ENCODE measurements at places on chromosomes 13 and 19.

GRCh38 chr13:33855371-33855895 is 37.5 kb downstream of the RFC3 start:
- DNase-seq: no peak

GRCh38 chr13:32838945-32839344 is 177.3 kb upstream of the KL start:
- DNase-seq: no peak

DNA sequence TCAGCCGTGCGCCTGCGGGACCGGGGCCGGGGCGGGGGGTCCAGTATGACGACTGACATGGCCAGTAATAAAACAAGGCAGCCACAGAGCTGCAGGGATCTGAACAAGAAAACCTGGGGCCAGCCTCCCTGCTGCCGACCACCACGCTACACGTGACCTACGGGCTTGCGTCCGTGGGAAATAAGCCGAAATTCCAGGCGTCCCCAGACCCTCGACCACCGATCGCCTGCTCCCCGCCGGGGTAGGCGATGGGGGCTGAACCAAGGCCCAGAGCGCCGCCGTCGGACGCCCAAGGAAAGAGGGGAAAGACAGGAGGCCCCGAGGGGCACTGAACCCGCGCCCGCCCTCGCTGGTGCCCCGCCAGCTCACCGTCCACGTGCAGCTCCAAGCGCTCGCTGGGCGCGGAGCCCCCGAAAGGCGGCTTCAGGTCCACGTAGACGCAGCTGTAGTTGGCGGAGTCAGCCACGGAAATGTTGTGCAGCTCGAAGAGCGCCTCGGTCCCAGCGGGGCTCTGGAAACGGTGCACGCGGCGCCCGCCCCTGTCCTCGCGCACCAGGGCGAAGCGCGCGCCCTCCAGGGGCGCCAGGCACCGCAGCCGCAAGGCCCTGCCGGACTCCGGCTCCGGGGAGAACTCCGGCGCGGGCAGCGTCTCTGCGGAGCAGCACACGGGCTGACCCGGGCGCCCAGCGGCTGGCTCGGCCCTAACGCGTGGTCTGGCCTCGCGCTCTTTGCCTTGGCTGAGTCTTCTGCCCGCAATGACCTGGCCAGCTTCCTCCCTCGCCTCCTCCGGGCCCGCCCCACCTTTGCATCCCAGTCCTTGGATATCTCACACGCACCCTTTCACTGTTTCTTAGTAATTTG is 3.1 kb downstream of the A1BG start:
- no peak for DNase-seq

- no peak for DNase-seq
Observed at GRCh38 chr13:75258159-75258782, 223.7 kb downstream of the TBC1D4 start.

- no peak for DNase-seq
Observed at GRCh38 chr19:13366529-13367143, 139.6 kb downstream of the CACNA1A start.

DNA sequence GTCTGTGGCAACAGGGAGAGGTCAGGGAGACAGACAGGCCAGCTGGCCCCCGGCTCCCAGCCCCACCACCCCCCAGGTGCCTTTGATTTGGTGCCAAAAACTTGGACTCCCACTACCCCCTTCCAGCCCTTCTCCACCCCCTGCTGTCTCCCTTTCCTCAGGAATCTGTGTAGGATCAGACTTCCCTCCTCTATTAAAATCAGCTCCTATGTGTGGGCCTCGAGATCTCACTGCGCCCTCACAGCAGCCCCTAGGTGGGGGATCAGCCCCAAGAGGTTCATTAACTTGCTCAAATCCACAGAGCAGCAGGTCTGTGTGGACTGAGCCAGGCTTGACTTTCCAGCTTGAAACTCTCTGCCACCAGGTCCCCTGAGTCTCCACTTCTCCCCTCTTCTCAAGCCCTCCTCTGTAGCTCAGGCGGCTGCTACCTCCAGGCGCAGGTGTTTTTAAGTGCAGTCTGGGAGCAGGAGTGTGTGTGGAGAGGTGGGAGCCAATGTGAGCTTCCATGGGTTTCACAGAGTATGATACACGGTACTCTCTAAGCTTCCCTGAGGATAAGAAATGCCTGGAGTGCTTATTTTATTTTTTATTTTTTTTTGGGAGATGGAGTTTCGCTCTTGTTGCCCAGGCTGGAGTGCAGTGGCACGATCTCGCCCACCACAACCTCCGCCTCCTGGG is 1.7 kb downstream of the GAPDHS start:
- no peak for DNase-seq

- DNase-seq: no peak
Observed at GRCh38 chr19:11373166-11373884, 1.1 kb upstream of the SWSAP1 start.

DNA sequence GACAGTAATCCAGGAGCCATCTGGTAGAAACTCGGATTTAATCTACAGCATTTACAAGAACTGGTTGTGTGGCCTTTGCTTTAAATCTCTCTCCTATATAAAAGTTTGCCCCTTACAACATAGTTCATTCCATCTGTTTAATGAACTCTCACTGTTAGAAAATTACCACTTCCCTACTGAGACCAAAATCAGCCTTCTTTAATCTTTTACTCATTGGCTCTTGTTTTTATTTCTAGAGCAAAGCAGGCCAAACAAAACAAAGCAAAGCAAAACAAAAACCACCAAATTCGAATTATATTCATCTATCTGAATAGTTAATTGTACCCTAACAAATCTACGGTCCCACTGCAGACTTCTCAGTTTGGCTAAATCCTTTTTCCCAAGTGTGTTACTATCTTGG is 127.0 kb downstream of the UGGT2 start:
- no peak for DNase-seq

DNA sequence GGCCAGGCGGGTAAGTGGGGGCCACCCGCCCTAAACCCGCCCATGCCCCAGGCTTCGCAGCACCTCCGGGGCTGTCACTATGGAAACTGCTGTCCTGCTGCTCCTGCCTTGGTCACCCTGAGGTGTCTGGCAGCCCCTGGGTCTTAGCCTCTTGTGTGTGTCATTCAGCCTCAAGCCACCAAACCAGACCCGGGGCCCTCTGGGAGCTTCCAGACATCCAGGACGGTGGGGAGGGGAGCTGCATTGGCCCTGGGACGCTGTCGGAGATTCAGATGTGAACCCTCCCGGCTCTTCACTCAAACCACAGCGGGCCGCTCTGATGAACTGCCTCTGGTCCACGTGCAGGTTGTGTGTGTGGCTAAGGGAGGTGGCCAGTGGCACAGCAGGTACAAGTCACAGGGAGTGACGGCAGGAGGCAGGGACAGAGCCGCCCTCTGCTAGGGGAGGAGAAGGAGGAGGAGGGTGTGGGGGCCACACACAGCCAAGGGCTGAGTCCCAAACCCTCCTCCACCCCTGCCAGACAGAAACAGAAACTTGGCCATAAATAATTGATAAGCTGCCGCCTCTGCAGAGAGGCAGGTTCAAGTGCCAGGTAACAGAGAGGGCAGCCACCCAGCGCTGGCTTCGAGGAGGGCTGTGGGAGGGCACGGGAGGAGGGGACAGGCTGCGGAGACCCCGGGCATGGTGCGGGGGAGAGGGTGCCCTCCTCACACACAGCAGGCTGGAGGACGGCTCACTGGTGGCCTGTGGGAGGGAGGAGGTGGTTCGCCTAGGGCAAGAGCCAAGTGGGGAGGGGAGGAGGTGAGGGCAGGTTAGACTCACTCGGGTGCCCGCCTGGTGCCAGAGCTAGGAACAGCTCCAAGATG is 8.0 kb downstream of the NANOS3 start:
- DNase-seq: no peak

GRCh38 chr13:92573467-92574057 is 653.0 kb upstream of the GPC6 start:
- no peak for DNase-seq

GRCh38 chr19:2533686-2534422 is 57.9 kb downstream of the GADD45B start:
- no peak for DNase-seq

- no peak for DNase-seq
Observed at GRCh38 chr13:56735537-56735942, 405.2 kb upstream of the PRR20A start.

- DNase-seq: no peak
Observed at GRCh38 chr13:46197299-46198048, 14.3 kb upstream of the LRRC63 start.

DNA sequence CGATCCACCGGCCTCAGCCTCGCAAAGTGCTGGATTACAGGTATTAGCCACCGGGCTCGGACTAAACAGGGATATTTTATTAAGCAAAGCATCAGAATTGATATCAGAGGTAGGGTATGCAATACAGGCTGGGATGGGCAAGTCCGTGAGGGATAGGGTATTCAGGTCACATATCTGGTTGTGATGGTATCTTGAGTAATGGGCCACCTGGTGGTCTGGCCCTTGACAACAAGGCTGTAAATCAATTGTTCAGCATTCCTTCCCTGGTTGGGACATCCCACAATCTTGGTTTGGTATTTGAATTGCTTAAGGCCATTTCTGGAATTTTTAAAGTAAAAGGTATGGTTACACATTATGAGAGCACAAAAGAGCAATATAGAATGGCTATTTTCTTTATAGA is 1588.0 kb downstream of the SLITRK1 start:
- no peak for DNase-seq

DNA sequence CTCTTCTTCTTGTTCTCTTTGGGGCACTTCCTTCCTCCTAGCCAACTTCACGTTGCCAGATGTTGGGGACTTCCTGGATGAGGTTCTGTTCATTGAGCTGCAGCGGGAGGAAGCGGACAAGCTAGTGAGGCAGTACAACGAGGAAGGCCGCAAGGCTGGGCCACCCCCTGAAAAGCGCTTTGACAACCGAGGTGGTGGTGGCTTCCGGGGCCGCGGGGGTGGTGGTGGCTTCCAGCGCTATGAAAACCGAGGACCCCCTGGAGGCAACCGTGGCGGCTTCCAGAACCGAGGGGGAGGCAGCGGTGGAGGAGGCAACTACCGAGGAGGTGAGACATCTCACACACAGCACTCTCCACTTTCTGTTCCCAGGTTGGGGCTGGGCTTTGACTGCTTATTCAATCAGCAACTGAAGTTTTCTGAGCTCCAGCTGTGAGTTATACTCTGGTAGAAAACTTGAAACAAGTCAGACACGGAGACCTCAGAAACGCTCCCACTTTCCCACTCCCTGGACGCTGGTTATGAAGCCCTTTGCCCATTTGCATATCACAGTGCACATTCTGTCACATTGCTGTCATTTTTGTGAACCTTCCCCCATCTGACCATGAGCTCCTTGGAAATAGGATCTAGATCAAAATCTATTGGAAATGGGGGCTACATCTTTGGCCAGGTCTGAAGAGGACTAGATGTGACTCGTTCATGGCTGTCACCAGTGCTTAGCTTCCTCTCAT is 7.2 kb upstream of the CCDC97 start:
- no peak for DNase-seq

All from cortex of kidney (tissue), 1 donor.